ENCODE measurements at places on chromosomes 2 and 18.

DNA sequence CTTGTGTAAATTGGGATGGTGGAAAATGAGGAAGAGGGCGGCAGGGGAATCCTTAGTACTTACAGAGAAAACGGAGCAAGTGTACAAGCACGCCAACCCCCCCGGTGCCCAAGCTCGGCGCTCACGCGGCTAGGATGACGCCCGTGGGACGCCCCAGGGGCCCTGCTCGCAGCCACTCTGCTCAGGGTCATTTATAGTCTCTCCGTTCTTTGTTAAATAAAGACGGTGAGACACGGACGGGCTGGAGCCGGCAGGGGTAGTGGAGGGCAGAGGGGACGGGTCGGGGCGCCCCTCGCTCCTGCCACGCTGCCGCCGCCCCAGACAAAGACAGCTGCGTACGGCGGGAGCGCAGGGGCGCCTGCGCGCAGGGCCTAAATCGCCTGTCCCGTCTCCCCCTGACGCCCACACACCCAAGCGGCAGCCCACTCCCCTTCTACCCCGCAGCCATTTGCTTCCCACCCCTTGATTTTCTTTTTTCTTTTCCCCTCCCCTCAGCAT, 37.8 kb downstream of the PCBP1 start:
- no peak for DNase-seq

GRCh38 chr18:70417847-70418246, 129.0 kb downstream of the SOCS6 start:
- DNase-seq: no peak

DNA sequence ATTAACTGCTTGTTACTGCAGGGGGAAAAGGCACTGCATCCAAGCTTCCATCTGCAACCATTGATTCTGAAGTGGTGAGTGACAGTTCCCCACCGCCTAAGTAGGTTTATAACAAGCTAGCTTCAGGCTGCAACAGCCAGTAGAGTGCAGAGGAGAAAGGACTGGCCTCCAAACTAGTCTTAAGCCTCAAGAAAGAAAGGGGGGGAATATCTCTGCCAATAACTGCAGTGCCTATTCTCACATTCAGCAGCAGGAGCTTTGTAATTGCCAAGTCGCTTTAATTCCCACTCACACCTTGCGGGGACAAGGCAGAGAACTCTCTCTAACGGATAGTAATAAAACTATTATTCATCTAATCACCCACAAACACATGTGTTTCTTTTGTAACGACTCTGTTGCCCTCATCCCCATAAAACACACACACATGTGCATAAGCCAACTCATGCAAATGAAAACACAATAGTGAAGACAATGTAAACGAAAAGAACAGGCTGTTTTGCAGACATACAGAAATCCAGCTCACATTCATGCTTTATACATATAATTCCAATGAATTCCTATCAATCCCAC, 1963.3 kb upstream of the PIK3C3 start:
- no peak for DNase-seq

DNA sequence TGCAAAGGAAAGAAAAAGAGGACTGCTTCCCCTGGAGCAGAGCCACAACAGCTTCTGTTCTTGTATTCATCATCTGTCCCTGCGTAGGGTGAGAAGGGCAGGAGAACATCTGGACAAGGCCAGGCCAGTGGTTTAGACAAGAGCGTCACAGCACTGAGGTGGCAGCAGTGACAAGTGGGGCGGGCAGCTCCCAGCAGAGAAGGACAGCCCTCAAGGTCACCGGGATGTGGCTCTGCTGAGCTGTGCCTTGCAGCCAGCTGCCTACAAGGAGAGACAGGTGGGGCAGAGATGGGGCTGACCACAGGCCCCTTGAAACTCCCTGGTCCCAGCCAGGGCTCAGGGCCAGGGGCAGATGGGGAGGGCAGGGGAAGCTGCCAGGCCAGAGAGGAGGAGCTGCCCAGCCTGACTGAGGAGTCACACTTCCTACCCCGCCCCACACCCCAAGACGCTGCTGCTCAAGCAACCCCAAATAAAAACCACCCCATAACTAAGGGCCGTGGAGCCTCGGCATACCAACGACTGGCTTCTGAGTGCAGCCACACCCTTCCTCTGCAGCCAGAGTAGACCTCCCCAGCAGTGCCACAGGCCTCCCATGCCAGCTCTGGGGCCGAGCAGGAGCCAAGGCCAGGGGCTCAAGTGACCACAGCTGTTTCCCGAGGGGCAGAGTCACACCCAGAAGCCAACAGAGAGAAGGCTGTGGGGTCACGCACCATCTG, 5.4 kb downstream of the RAB11FIP5 start:
- DNase-seq: no peak

GRCh38 chr2:161992531-161992930, 81.5 kb downstream of the DPP4 start:
- no peak for DNase-seq

GRCh38 chr2:29522951-29523669, 398.3 kb downstream of the ALK start:
- DNase-seq: no peak
